SJCRH30 (cell line): ENCODE measurements at places on chromosomes 1 and 21. TPM values are rescaled to one million over a fixed set of nuclear protein-coding genes. Genes with fewer than 3 reads are reported as not detected.

FAM72C gene
- total RNA-seq, result 6.6 and 7.9 TPM in 2 replicates

JAM2 gene
- 15.3 and 17.6 TPM in 2 replicates for total RNA-seq

SUCO gene
- total RNA-seq, result 35.2 and 43.5 TPM in 2 replicates

DISP3 gene
- total RNA-seq, result 1.9 and 2.1 TPM in 2 replicates

TMPRSS15 gene
- not detected in 2 replicates for total RNA-seq

AIRE gene
- 0.10 TPM in 1 of 2 replicates, not detected in the other for total RNA-seq

C1orf159 gene
- 19.9 and 20.8 TPM in 2 replicates for total RNA-seq

DNA sequence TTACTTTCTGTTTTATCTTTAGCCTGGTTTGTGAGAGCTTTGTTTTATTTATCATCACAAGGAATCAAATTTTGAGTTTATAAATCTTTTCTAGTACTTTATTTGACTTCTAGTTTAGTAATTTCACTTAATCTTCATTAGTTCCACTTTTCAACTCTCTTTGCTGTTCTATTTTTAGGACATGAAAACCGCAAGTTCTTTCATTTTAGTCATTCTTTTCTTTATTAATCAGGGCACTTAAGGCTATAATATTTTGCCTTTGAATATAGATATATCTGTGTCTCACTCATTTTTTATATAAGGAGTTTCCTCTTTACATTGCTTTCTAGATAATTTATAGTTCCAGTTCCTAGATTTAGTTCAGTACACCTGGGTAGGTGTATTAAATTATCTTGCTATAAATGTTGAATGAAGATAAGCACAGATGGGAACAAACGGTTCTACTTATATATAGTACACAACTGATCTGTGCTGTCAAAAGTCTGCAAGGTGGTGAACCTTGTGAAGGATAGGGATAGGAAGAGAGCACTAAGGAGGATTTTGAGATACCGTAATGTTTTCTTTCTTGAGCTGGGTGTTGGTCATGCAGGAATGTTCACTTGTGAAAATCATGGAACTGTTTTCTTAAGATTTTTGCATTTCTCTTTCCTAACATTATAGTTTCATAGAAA is 402.3 kb downstream of the RYR2 start:
- no peak overlapping the region for H3K27ac ChIP-seq
- H3K27me3 ChIP-seq, result no peaks in the 10 kb centered on the region
- no peaks in the 10 kb centered on the region for H3K36me3 ChIP-seq
- H3K4me1 ChIP-seq, result peaks cover 2% of the 10 kb centered on the region; the same call in 1 of the 2 replicates
- DNase-seq, result no peak

DNA sequence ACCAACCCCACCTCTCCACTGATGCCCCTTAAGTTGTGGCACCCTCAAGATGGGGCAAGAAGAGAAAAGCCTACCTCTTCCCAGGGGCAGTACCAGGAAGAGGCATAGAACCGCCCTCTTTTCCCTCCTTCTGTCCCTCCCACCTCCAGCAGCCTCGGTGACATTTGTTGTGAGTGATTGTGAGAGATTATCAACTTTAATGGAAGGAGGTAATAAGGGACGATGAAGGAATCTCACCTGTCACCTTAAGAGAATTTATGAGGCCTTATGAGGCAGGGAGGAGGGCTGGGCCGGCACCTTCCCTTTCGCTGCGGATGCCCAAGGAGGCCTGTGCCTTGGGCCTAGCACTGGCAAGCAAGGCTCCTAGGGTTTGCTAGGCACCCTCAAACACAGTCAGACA is 1.4 kb upstream of the ADGRB2 start:
- DNase-seq, result no peak
- no peaks in the 10 kb centered on the region for H3K36me3 ChIP-seq
- no peak overlapping the region for H3K27ac ChIP-seq
- H3K4me1 ChIP-seq, result peaks cover 23% of the 10 kb centered on the region

- no peaks in the 10 kb centered on the region for H3K4me1 ChIP-seq
- no peak overlapping the region for H3K4me3 ChIP-seq
- DNase-seq, result no peak
- H3K27me3 ChIP-seq, result peaks cover 26% of the 10 kb centered on the region; the same call in 1 of the 2 replicates
Observed at GRCh38 chr1:17355898-17356297, 16.1 kb upstream of the PADI6 start.

- H3K4me1 ChIP-seq, result no peaks in the 10 kb centered on the region
- no peak overlapping the region for H3K27ac ChIP-seq
- no peak for DNase-seq
- H3K27me3 ChIP-seq, result no peaks in the 10 kb centered on the region
Observed at GRCh38 chr21:44271558-44272283, 10.0 kb upstream of the DNMT3L start.

DNA sequence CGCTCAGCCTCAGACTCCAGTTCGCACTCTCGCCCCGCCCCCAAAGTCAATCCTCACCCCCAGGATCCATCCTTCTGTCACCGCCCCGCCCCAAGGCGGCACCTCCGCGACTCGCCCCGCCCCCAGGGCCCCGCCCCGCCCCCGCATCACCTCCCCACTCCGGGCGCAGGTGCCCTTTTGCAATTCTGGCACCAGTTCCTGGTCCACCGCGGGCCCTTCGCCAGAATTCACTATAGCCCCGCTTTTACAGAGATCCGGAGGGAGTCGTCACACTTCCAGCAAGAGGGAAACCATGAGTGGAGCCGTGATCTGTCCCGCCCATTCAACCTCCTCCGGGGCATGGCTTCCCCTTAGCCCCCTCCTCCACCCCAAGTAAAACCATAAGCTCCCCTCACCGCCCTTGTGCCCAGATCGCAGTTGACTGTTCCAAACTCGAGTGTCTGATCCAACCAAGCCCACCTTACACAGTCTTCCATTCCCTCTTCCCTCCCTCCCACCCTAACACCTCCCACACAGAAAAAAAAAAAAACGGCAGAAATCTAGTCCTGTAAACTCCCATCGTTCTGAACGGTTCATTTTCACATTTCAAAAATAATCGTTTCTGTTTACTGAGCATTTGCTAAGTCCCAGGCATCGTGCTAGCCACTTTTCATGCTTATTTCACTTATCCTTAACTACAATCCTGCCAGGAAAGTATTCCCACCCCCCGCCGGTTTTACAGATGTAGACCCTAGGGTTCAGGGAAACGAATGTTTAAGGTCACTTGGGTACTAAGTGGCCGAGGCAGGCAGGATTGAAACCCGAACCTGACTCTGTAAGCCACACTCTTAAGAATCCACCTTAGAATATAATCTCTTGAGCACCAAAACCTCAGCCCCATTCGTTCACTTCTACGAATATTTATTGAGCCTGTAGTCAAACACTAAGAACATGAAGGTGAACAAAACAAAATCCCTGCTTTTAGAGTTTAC is 1.3 kb upstream of the DNAJC16 start:
- no peaks in the 10 kb centered on the region for H3K36me3 ChIP-seq
- H3K4me1 ChIP-seq, result peaks cover 13% of the 10 kb centered on the region; the same call in 1 of the 2 replicates
- no peaks in the 10 kb centered on the region for H3K27me3 ChIP-seq
- no peak overlapping the region for H3K27ac ChIP-seq
- DNase-seq, result peak; percentile 100

DNA sequence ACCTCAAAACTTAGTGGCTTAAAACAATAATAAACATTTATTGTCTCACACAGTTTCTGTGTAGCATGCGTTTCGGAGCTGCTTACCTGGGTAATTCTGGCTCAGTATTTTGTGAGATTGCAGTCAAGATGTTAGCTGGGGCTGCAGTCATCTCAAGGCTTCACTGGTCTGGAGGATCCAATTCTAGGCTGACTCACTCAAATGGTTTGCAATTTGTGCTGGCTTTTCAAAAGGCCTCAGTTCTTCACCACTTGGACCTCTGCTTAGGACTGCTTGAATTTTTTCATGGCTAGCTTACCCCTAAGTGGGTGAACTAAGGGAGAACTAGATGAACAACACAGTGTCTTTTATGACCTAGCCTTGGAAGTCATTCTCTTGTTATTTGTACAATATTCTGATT is 21.0 kb downstream of the XPR1 start:
- H3K4me1 ChIP-seq, result no peaks in the 10 kb centered on the region
- H3K27me3 ChIP-seq, result no peaks in the 10 kb centered on the region
- DNase-seq, result no peak
- no peaks in the 10 kb centered on the region for H3K36me3 ChIP-seq
- H3K27ac ChIP-seq, result no peak overlapping the region
- no peak overlapping the region for H3K4me3 ChIP-seq

DNA sequence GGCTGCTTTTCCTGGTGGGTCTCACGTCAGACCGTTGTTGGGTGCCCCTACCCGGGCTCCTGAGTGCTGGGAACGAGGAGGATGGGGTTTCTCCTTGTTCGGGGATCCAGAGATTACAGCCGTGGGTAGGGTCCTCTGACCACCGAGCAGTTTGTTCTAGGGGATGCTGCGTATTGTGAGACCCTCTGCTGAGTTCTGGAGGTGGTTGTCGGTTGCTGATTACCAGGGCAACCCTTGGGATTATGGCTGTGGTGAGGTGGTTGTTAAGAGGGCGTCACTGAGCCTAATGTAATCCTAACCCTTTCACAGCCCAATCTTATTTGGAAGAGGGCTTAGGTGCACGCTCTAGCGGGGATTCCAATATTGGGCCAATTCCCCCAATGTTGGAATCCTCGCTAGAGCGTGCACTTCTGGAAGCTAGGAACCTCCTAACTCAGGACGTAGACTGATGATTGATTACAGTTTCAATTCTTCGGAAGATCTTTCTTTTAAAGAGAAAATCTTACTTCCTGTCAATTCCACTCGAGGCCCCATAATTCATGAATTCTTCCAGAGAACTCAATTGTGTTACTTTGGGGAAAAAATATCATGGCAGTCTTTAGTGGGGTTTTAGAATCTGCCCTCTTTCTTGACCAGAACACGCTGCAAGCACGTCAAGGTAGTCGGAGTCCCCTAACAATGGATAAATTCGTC is 483 bp downstream of the TCEANC2 start:
- peaks cover 6% of the 10 kb centered on the region; the same call in 1 of the 2 replicates for H3K4me1 ChIP-seq
- H3K27me3 ChIP-seq, result no peaks in the 10 kb centered on the region
- H3K27ac ChIP-seq, result peak overlapping the region; percentile 69
- peak overlapping the region; percentile 86 for H3K4me3 ChIP-seq
- peak; percentile 23 for DNase-seq

- peak; percentile 71 for DNase-seq
- H3K4me3 ChIP-seq, result no peak overlapping the region
- no peak overlapping the region for H3K27ac ChIP-seq
- no peaks in the 10 kb centered on the region for H3K27me3 ChIP-seq
- H3K36me3 ChIP-seq, result peaks cover 45% of the 10 kb centered on the region
- no peaks in the 10 kb centered on the region for H3K4me1 ChIP-seq
Observed at GRCh38 chr1:149962039-149962647, 25.5 kb upstream of the MTMR11 start.

GRCh38 chr21:17479606-17480005 is 33.2 kb upstream of the CXADR start:
- DNase-seq, result no peak
- H3K4me3 ChIP-seq, result no peak overlapping the region
- no peaks in the 10 kb centered on the region for H3K36me3 ChIP-seq
- no peak overlapping the region for H3K27ac ChIP-seq
- H3K27me3 ChIP-seq, result no peaks in the 10 kb centered on the region
- H3K4me1 ChIP-seq, result no peaks in the 10 kb centered on the region

- H3K27me3 ChIP-seq, result no peaks in the 10 kb centered on the region
- no peaks in the 10 kb centered on the region for H3K36me3 ChIP-seq
Observed at GRCh38 chr1:169546087-169546995, 39.9 kb downstream of the F5 start.

DNA sequence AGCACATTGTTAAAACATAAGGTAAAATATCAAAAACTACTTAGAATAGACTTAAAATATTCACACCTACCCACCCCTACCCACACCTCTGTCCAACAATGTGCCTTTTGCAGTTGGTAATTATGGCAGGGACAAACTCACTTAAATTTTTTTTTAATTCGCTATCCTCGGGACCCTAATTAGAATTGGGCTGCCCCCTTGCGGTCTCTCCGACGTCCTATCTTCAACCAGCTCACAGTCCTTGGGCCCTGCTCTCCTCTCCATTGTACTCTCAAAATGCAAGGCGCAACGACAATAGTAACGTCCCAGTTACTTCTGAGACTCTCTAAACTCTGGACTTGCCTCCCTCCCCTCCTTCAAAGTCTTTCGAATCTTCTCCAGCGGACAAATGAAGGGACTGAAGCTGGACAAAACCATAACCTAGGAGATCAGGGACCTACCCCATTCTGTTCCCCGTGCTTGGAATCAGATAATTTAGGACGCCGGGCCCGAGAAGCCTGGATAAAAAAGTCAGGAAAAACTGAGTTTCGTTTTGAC is 1.1 kb upstream of the CIART start:
- H3K4me1 ChIP-seq, result no peaks in the 10 kb centered on the region
- DNase-seq, result no peak
- H3K27me3 ChIP-seq, result no peaks in the 10 kb centered on the region; the same call in 1 of the 2 replicates
- no peaks in the 10 kb centered on the region for H3K36me3 ChIP-seq

DNA sequence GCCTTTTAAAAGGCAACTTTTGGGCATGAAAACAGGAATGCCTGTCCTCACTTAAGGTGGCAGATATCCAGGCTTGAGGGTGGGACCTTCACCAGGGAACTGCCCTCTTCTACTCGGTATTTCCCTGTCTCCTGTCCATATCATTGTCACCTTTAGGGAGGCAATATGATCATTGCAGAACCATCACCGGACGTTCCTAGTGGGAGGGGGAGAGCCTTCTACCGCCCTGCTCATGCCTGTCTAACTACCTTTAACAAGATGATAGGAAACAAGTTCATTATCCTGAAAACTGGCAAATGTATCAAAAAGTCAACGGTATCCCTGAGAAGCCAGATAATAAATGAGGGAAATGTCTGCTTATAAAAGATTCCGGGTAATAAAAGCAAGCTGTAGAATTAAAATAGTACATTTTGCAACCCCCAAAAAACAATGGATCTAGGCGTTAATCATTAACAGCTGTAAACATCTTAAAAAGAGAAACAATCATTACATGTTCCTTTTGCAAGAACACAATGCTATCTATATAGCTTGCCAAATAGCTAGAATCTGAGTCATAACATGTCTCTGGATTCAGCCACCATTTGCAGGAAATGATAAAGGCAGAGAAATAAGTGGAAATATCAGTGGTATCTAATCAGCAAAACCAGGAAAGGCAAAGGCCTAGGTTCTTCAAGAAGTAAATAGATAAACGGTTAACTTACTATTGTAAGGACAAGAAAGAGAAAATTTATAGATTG is 852.9 kb upstream of the ADGRL4 start:
- no peak overlapping the region for H3K27ac ChIP-seq
- DNase-seq, result no peak
- H3K36me3 ChIP-seq, result no peaks in the 10 kb centered on the region
- H3K4me1 ChIP-seq, result no peaks in the 10 kb centered on the region
- H3K4me3 ChIP-seq, result no peak overlapping the region

GRCh38 chr1:176206006-176206960 is 803 bp downstream of the COP1 start:
- peak overlapping the region; percentile 71 for H3K4me3 ChIP-seq
- H3K36me3 ChIP-seq, result no peaks in the 10 kb centered on the region
- peak overlapping the region; percentile 82 for H3K27ac ChIP-seq
